Hypothalamus (tissue), 51 donors: ENCODE measurements at places on chromosomes 3 and 15.

GRCh38 chr3:59334585-59334984, 284.8 kb upstream of the CFAP20DC start:
- DNase-seq, result no peak

DNA sequence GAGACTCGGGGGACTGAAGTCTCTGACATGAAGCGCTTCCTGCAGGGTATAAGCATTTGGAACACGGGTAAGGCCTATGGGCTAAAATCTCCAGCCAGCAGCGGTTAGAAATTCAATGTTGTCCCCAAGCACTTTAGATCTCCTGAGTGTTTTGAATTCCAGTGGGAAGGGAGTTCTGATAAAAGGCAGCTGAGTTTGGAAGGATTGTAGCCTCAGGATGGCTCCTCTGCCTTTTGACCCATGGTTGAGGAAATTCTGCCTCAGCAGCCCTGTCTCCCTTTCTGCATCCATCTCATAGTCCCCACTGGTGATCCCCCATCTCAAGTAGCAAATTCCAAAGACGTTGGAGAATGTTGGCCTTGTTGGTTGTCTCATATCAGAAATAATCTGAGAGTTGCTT, 24.2 kb upstream of the HACD2 start:
- no peak for DNase-seq

- no peak for DNase-seq
These were observed 200.6 kb downstream of the EDEM1 start for GRCh38 chr3:5388091-5388490.

- DNase-seq, result no peak
These were observed 58.2 kb upstream of the NR2C2 start for GRCh38 chr3:14889205-14889604.

DNA sequence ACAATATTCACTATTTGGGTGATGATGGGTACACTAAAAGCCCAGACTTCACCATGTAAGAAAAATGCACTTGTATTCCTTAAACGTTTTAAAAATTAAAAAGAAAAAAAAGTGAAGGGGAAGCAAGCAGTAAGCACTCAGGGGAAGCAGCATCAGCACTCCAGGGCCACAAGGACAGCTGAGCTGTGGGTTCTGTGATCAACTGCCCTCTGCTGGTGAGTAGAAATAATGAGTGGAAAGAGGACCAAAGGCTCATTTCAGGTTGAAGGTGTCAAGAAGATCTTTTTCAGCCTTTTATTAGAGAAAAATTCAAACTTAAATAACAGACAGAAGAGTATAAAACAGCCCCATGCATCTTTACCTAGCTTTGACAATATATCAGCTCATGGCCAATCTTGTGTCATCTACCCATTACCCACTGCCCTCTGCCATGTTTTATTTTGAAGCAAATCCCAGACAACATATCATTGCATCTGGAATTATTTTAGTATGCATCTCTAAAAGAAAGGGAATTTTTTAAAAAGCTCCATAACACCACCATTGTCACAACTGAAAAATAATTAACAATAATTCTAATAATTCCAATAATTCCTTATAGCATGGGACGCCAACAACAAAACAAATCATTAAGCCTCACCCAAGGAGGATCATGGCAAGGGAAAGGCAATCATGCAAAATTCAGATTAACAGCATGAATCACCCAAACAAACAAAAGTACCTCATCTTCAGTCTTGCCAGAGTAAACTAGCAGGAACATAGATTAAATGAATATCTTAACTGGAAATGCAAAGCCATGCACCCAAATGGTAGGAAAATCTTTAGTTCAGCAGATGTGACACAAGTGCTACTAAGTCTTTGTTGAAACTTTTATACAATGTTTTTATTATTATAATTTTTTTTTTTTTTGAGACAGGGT, 42.5 kb downstream of the TAMM41 start:
- DNase-seq, result no peak

DNA sequence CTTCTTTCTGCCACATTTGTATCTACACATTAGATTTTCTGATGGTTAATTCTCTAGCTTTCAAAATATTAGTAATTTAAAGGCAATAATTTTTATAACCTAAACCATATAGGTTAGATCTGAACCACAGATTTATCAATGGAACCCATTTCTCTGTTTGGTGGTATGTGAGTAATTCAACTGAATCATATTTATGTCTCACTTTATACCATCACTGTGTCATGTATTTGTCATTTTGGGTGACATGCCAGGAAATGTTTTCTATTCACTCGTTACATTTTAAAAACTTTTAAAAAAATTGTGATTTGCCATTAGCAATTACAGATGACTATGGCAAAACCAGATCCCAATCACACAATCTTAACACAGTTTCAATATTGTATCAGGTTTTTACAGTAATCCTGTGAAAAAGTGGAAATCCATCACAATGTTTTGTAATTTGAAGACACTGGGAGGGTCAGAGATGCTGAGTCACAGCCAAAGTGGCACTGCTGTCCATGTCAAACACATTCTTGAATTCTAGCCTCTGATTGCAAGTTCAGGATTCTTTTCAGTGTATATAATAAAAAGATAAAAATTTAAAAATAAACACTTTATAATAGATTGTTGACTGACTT, 356.0 kb upstream of the RBMS3 start:
- no peak for DNase-seq

DNA sequence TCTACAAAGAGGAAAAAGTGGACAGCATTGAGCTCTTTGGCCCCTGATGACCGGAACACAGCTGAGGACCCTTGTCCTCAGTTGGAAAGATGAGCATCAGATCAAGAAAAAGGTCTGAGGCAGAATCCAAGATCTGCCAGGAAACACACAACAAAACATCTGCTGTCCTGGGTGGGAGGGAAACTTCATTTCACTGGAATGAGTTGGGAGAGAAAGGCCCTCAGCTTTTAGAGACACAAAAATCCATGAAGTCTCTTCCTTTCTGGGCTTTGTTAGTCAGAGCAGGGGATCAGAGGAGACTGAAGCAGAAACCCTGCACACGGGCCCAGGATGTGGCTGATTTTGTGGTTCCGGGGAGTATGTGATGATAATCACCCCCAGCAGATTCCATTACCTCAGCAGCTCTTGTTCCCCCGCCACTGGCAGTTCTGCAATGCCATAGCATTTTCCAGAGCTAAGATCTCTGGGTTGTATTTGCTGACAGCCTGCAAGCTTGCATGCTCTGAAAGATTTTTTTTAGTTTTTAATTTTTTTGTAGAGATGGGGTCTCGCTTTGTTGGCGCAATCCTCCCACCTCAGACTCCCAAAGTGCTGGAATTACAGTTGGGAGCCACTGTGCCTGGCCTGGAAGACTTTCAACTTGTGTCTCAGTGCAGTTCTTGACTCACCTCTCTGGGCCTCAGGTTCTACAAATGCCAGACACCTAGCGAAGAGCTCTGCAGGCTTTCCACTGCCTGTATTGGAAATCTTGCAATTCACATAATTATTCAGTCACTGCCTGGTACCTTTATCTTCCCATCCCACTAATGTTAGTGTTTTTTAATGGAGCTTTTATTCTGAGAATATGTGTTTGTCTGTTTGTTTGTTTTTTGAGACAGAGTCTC, 5.8 kb upstream of the TATDN2 start:
- no peak for DNase-seq

GRCh38 chr3:10547841-10548783, 42.7 kb upstream of the ATP2B2 start:
- no peak for DNase-seq

DNA sequence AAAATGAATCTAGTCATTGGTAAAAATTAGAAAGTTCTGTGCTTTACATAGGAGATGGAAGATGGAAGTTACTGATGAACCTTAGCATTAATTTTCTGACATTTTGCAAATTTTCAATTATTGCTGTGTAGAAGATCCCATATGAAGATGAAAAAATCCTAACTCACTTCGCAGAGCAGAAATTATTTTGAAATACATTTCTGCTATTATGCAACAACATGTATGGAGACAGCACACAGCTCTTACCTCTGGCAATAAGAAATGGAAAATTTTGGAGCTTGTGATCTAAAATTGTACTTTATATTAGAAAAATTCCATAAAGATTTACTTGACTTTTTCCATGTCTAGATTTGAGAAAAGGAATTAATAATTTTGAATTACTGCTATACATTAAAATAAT, 177.9 kb downstream of the WDR72 start:
- DNase-seq, result no peak

GRCh38 chr15:91238644-91239425, 138.8 kb downstream of the SV2B start:
- DNase-seq, result no peak

GRCh38 chr3:116140100-116140689, 305.1 kb downstream of the LSAMP start:
- no peak for DNase-seq

- no peak for DNase-seq
These were observed 224.4 kb downstream of the ZMAT3 start for GRCh38 chr3:178847190-178847589.

- DNase-seq, result no peak
These were observed at the start of gene PLA2G4B for GRCh38 chr15:41838400-41838897. TSS of gene PLA2G4B (plus strand) at chr15:41838847. CDS start at chr15:41838914, 67 bp downstream.

DNA sequence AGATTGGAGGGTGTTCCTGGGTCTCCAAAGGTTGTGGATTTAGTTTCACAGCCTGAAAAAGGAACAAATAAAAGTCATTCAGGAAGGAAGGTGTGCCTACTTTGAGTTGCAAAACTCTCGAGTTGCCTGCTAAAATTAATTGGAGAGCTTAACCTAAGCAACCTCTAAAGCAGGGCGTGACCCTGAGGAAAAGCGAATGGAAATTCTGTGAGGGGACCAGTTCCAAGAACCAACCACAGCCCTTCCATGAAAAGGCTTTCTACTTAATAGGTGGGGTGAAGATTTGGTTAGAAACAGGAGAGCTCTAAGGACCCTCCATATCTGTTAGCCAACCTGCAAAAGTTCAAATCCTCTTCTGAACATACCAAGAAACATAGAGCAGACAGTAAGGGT, 1.5 kb downstream of the CD80 start:
- DNase-seq, result no peak

DNA sequence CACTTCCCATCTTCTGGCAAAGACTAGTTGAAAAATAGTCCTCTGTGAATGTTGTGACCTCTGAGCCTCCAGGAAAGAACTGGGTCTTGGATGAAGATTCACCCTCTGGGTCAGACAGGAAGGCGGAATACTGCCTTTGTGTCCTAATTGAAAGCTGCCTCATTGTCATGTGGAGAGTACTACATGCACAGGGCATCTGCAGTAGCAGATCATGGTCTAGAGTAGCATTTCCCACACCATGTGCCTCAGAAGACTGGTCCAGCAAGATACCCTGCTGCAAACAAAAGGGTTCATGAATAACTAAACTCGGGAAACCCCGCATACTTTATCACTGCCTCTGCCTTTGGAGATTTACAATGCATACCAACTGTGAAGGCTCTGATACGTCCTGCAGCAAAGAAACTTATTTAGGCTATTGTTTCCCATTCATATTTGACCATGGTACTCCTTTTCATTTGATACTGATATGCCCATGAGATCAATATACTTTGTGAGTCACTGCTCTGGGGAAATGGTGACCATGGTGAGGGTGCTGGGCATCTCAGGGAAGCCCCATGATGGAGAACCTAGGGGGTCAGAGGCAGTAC, 22.7 kb downstream of the IRAK2 start:
- no peak for DNase-seq

DNA sequence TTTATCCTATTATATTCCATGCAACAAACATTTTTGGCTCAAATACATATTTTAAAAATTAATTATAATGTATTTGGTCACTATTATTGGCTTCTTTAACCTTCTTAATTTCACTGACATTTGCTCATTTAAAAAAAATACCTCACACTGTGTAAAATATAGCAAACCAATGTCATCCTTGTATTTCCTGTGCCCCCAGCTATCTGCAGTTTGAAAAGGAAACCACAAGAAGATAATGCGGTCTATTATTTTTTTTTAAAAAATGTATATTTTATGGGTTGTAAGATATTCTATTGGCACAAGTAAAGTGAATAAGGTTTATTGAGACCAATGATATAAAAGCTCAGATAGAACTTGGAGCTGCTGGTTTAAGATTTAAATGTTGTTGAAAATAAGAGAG, 904.2 kb downstream of the SI start:
- DNase-seq, result no peak

DNA sequence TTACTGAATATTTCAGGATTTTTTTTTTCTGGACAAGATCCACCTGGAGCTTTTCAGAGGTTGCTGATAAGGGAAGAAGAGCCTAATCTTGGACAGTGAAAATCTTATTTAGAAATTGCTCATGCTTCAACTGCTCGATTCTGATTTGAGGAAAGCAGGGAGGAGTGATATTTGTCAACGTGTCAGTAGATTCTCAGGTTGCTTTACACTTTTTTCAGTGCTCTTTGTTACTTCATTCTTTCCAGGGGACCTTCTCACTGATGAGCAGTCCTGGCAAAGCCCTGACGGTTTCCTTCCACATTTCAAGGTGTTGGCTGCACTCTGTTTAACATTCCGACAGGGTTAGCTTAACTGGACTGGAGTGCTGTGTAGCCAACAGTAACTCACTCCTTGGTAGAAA, 24.1 kb upstream of the RARB start:
- DNase-seq, result no peak

GRCh38 chr3:45807133-45807532, 10.8 kb upstream of the SLC6A20 start:
- DNase-seq, result no peak

DNA sequence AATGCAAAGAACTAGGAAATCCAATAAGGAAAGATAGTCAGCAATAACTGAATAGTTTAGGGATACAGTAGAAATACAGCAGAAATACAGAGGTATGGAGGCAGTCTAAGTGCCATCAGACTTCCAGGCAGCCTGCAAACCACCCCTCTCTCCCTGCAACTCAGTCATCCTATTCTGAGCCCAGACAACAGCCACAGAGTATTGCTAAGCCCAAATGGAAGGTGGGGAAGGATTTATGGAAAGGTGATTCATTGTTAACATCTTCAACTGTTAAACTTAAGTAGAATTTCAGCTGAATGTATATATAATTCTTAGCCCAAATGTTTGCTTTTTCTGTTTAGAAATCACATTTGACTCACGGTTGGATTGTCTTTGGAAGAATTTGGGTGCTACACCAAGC, 300.4 kb downstream of the RBMS3 start:
- no peak for DNase-seq

DNA sequence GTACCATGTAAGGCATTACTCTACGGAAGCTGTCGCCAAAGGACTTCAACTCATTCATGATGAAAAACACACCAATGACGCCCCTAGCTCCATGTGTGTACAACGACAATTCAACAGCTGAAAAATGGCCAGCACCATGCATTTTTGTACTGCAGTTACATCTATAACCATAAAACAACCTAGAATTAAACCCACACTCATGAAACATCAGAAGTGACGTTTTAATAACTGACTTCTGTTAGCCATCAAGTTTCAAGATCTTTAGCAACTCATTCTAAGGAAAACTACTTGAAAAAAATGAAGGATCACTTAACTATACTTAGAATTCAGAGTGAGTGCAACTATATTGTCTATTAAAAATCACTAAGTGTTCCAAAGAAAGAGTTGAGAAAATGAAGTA, 84.9 kb downstream of the RFTN1 start:
- DNase-seq, result no peak

- no peak for DNase-seq
These were observed 194.0 kb downstream of the TNIK start for GRCh38 chr3:171266034-171266739.

GRCh38 chr15:100931143-100931890, 12.2 kb downstream of the LRRK1 start:
- DNase-seq, result no peak
